ENCODE measurements at places on chromosomes 12 and 14.

- DNase-seq: peak; percentile 47
These were observed 6.2 kb downstream of the IRF2BPL start for GRCh38 chr14:77022236-77022852.

DNA sequence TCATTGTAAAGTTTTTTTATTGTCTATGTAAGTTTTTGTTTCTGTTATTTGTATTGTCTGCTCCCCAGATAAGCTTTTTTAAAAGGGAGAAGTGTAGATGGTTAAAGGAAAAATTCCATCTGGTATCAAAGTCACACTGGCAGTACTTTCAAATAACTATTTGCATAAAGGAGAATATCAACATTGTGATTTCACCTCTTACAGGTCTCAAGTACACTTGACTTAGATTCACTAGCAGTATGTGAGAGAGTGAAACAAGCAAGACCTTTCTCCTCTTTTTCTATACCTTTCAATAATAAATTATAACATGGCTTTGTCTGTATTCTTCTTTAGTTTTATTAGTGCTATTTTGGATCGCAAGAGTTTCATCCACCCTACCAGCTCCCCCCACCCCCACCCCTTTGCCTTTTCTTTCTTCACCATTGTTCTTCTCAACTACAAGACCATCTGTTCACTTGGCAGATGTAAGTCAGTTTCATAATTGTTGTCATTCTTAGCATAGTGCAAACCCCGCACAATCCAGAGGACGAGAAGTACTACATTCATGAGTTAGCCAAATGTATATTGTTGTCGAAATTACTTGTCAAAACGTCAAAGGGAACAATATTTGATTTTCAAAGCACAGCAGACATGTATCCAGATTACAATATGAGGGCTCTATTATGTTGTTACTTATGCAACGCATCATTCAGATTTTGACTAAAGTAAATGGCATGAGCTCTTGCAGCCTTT, 602.7 kb upstream of the FLRT2 start:
- DNase-seq: no peak

DNA sequence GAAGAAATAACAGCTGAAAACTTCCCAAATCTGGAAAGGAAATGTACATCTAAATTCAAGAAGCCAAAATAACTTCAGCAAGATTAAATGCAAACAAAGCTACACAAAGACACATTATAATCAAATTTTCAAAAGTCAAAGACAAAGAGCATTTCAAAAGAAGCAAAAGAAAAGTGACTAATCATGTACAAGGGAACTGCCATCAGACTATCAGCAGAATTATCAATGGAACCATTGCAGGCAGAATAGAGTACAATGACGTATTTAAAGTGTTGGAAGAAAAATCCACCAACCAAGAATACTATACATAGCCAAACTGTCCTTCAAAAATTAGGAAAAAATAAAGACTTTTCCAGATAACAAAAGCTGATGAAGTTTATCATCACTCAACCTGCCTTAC, 147.5 kb downstream of the NELL2 start:
- no peak for DNase-seq

DNA sequence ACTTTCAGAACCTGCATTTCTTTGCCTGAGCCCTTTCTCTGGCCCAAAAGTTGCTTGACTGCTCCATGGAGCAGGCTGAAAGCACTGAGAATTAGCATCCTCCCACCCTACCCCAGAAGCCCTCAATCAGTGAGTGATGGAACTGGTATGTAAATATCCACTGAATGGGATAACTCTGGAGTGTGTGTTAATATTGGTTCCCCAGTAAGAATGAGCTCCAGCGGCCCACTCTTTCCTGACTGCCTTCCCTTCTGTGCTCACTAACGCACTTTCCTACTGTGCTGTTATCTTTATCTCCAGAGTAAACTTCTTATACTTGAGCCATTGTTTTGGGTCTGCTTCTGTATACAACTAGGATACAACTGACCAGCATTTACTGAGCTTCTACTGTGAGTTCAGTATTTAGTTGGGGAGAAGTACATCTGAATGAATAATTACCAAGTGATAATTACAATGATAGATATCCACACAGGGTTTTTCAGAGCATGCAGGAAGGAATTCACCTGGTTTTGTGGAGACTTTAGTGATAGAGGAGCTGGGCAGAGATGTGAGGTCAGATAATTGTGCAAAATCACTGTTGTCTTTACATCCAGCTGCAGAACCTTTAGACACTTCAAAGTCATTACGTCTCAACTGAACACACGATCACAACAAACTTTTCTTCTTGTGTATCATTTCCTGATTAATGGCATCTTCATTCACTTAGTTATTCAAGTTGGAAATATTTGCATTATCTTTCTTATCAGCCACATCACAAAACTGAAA, 149.2 kb upstream of the BTG1 start:
- no peak for DNase-seq

- no peak for DNase-seq
These were observed 11.5 kb downstream of the RAB21 start for GRCh38 chr12:71766202-71766601.

DNA sequence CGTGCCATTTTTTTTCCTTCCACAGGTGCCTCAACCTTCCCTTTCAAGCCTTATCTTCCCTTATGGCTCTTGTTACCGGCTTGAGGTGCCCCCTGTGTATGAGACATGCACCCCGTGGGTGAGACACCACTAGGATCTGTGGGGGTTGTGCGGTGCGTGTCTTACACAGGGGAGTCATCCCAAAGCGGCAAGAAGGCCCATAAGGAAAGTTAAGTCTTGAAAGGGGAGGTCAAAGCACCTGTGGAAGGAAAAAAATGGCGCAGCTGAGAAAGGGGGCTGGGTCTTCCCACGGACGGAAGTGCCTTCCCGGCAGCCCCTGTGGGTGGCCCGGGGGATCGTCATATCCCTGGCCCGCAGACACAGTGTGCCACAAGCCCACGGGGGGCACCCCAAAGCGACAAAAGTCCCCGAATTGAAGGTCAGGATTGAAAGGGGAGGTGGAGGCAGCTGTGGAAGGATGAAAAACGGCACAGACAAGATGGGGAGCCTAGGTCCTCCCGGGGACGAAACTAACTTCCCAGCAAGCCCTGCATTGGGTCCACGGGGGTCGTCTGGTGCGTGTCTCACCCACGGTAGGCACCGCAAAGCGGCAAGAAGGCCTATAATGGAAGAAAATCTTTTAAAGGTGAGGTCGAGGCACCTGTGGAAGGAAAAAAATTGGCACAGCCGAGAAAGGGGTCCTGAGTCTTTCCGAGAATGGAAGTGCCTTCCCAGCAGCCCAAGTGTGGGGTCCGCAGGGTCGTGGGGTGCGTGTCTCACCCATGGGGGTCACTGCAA, 273.3 kb downstream of the ALG10 start:
- no peak for DNase-seq

DNA sequence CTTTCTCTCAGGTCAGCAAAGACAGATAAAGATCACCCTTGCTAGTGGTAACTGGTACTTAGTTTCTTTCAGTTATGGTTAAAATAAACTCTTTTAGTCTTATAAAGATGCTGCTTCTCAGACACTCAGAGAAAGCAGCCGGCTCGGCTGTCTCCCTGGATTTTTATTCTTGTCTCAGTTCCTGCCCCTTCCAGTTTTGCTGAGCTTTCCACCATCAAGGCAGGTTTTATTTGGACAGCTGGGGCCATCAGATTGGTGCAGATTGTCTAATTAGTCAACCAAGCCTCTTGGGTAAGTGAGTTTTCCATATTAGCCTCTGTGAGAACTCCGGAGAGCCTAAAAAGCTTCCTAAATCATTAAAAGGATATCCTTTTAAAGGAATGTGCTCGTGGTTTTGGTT, 130.8 kb upstream of the BMP4 start:
- DNase-seq: no peak

GRCh38 chr14:98705871-98706300, 566.1 kb downstream of the BCL11B start:
- DNase-seq: no peak

DNA sequence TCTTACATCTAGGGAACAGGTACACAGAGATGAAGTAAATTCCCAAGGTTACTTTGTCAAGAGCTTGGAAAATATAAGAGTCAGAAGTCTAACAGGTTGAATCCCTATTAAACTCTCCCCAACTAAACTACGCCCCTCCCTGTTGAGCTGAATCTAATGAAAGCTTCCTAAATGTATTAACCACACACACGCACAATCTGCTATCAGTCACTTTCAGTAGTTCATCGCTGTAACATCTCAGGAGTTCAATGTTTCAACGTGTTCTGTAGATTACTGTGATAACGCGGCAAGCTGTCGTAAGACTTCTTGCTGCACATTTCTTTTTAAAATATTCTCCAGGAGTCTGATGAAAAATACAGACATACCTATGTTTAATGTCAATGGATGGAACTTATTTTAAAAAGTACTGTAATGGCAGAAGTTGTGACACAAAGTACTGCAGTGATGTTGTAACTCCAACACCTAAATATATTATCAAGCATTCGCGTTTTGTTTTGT, 612 bp upstream of the SLC25A3 start:
- no peak for DNase-seq

GRCh38 chr14:106505366-106505765, 979.0 kb downstream of the TMEM121 start:
- DNase-seq: no peak

GRCh38 chr14:70891737-70892136, 15.5 kb upstream of the PCNX1 start:
- no peak for DNase-seq

- DNase-seq: no peak
These were observed 40.0 kb upstream of the PNMA1 start for GRCh38 chr14:73753887-73754795.

DNA sequence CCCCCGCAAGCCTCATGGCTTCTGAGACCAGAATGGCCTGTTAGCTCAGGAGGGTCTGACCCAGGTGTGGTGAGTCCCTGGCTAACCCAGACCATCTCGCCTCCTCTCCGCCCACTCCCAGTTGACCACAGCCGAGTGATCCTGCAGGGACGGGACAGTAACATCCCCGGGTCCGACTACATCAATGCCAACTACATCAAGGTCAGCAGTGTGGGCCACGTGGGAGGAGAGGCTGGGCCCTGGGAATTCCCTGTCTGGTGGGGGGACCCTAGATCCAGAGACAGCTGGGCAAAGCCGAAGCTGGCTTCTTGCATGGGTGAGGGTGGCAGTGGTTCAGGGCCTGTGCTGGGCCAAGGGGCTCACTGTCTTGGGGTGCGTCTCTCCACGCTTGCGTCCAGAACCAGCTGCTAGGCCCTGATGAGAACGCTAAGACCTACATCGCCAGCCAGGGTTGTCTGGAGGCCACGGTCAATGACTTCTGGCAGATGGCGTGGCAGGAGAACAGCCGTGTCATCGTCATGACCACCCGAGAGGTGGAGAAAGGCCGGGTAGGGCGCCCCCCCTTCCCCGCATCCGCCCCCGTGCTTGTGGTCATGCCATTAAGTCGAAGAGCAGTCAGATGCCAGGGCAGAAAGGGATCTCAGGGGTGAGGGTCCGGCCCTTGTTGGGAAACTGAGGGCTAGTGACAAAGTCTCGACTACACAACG, 5.0 kb downstream of the PTPN6 start:
- DNase-seq: no peak

- no peak for DNase-seq
These were observed 376.4 kb upstream of the DDHD1 start for GRCh38 chr14:53529519-53529918.

GRCh38 chr14:92356677-92357076, 33.7 kb downstream of the SLC24A4 start:
- DNase-seq: no peak

DNA sequence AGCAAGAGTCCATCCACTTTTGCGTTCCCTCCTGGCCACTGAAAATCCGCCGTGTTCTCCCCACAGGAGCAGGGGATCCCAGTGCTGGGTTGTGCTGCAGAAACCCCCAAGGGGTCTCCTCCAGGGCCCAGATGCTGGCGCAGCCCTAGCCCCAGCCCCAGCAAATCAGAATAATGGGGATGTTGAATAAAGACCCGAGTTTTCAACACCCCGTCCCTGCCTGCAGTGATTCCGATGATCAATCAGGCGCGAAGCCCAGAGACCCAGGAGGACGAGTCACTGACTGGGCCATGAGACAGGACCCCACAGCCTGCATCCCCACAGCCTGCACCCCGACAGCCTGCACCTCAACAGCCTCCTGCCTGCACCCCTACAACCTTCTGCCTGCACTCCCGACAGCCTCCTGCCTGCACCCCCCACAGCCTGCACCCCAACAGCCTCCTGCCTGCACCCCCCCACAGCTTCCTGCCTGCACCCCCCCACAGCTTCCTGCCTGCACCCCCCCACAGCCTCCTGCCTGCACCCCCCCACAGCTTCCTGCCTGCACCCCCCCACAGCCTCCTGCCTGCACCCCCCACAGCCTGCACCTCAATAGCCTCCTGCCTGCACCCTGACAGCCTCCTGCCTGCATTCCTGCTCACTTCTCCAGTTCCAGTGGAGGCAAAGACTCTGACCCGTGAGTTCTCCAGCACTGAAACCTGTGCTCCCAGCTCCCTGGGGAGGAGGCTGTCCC, 37.2 kb downstream of the TNFAIP2 start:
- DNase-seq: no peak

DNA sequence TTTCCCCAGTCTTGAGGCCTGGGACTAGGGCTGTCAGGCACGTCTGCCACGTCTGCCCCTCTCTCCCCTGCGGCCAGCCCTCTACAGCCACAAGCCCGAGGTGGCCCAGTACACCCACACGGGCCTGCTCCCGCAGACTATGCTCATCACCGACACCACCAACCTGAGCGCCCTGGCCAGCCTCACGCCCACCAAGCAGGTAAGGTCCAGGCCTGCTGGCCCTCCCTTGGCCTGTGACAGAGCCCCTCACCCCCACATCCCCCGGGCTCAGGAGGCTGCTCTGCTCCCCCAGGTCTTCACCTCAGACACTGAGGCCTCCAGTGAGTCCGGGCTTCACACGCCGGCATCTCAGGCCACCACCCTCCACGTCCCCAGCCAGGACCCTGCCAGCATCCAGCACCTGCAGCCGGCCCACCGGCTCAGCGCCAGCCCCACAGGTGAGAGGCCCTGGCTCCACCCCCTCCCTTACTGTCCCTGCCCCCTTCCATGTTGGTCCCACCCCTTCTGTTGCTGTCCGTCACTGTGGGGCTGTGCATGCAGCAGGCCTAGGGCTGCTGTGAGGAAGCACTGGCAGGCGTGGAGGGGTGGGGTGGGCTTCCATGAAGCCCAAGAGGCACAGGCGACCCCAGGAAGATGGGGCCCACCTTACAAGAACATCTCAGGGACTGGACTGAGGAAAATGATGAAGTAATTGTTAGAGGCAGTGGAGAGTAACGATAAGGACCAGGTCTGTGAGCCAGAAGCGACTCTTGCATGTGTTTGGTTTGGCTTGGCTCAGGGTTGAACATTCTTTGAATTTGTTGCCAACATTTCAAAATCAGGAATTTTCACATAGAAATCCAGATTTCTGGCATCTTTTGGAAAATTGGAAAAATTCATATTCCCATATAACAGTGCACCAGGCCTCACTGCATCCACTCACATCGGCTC, 16.8 kb downstream of the C12orf43 start:
- no peak for DNase-seq

DNA sequence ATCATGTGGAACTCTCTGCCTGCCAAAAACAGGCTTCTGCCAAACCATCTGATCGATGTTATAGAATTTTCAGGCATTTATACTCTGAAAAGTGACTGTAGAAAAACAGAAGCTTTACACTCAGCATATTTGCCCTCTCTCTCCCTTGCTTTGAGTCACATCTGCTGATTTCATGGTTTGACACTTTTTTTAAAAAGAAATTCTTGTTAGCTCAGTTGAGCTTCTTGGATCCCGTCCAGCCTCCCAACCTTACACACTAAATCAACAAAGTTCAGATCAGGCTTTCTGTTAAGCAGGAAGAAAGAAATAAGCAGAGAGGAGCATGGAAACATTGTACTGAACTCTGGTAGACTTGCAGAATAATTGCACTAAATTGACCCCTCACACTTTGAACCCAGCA, 193.6 kb upstream of the SEL1L start:
- no peak for DNase-seq

- DNase-seq: no peak
These were observed 29.5 kb downstream of the SPPL3 start for GRCh38 chr12:120874547-120875245.

GRCh38 chr12:121287267-121287954, 9.1 kb downstream of the CAMKK2 start:
- DNase-seq: no peak

Measured in NCI-H2081 (cell line).